ENCODE measurements at places on chromosomes 2 and 18.
A peak's percentile ranks its signal among the peaks of the same experiment; 100 is the strongest.

DNA sequence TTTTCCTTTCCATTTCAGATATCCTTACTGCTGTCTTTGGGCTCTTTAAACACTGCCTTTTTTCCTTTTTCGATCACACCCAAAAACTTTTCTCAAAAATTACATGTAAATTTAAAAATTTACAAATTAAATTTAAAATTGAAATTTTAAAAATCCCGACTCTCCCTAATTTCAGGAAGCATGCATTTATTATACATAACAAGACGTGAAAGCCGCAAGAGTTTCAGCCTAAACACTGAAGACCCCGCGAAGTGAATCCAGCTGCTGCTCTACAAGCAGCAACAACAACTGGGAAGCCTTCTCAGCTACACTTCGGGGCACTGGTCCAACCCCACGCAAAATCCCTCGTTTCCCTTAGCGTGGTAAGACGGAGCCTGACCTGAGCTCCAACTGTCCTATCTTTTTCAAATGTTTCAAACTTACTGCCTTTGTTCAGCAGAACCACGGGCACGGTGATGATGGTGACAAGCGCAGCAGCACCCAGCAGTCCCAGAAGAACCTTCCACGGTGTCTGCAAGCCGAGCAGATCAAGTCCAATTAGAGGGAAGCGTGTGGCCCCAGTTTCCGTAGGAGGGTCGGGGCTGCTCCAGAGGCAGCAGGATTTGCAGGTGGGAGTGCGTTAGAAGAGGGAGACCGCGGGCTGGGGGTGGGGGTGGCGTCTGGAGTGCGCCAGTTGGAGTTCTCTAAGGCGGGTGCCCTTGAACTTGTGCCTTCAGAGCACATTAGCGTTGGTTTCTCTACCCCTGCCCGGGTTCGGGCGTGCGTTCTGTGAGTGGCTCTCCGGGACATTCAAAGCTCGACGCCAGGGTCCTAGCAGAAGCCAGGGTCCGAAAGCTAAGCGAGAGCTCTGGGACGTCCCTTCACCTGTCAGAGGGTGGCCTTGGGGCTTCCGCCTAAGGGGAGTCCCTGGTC, 783 bp downstream of the DPP4 start:
- no peak for DNase-seq

GRCh38 chr2:29744976-29745375, 176.4 kb downstream of the ALK start:
- DNase-seq = no peak

DNA sequence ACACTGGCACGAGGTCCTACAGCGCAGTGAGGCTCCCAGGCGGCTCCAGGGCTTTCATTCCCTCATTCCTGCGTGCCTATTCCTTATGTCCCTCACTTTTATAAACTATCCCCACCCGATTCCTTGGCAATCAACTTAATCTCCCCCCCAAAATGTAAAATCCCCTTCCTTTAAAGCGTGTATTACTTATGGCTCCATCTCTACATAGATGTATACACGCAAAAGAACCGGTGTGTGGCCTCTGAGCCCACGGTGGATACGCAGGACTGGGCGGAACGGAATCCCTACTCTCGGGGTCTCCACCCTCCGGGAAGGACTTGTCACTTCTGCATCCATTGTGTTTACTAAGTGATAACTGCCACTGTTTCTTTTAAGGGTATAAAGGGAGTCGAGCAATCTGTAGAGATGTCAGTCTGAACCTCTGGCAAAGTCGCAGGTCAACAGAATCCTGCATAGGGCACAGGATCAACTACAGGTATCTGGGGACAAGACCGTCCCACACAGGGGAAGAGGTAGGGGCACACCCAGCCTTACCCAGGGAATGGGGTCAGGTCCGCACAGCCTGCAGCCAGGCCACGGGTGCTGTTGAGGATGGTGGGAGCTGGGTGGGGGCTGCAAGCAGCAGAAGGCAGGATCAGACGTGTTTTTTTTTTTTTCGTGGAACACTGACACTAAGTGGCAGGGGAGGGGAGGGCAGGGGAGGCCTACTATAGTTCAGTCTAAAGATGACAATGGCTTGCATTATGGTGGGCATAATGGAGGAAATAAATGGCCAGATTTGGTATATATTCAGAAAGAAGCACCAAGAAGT, 42.1 kb downstream of the HDLBP start:
- no peak for DNase-seq

DNA sequence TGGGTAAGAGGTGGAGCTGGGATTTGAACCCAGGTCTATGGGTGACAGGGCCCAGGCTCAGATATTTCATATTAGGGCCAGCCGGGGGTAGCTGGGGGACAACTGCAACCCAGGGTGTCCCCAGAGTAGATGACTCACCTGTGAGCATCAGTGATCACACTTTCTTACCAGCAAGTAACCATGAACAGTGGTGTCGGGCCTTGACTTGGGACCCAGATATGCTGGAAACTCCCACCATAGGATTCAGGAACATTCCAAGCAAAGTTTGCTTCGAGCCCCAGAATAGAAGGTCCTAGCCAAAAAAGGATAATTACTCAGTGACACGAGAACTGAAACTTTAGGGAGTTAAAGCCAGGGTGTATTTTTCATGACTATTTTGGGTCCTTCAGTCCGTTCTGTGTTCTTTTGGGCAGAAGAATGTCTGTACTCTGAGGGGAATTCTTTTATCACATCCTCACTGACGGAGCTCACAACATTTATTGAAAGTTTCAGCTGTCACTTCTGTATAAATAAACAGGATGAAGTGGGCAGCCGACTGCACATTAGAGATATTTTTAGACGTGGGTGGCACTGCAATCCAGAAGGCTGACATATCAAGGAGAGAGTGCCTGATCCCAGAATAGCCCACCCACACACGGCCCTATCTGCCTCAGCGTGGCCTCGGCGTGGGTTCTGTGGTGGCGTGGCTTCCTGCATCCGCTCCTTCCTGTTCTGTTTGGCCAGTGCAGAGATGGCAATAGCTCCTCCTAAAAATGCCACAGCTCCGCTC, 45.6 kb downstream of the RAMP1 start:
- DNase-seq = no peak

GRCh38 chr2:6995391-6996097, 78.3 kb downstream of the RNF144A start:
- DNase-seq = no peak

- DNase-seq = no peak
Observed at GRCh38 chr2:223989206-223989855, 32.1 kb downstream of the MRPL44 start.

DNA sequence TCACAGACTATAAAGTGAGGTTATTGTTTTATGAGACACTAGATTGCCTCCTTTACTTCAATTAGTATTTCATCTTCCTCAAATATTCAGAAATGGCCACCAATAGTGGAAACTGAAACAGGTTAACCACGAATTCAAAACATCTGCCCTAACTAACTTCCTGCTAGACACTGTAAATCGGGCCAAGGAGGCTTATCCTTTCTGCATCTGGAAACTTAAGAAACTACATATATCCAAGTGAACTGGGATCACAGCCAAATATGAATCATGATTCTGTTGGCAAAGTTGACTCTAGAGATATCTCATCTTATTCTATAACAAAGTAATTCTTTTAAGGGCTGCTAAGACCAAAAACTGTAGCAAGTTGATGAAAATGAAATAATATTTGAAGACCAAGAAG, 136.6 kb upstream of the ZC3H15 start:
- no peak for DNase-seq

DNA sequence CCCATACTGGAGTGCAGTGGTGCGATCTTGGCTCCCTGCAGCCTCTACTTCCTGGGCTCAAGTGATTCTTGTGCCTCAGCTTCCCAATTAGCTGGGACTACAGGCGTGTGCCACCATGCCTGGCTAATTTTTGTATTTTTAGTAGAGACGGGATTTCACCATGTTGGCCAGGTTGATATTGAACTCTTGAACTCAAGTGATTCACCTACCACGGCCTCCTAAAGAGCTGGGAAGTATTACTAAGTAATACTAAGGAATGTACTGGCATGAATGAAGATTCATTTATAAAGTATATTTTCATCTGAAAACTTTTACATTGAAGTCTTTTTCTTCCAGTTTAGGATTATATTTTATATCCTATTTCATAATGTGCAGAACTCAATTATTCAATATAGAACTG, 38.1 kb downstream of the NUP35 start:
- DNase-seq = no peak

DNA sequence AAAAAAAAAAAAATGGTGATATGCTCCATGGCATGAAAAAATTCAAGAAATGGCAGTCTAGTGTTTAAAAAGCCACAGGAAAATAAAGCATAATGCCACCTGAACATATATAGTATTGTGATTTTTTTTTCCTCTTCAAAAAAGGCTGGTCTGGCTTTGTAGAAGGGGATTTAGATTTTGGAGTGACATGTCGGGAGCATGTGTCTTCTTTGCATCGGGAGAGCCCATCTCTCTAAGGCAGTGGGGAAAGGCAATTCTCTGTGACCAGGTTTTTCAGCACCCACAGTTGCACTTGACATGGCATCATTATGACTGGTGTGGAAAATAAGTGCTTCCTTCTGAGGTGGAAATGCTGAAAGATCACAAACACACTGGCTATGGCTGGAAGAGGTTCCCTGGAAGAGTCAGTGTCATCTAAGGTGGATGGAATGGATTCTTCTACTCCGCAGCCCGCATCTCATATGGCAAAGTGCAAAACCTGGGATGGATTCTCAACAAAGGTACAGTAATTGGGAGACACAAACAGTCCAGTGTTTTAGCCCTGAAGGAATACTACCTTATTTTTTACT, 172.5 kb downstream of the AGAP1 start:
- peak; percentile 42 for DNase-seq

GRCh38 chr18:11387880-11388279, 221.5 kb upstream of the SLC35G4 start:
- DNase-seq = peak; percentile 38

DNA sequence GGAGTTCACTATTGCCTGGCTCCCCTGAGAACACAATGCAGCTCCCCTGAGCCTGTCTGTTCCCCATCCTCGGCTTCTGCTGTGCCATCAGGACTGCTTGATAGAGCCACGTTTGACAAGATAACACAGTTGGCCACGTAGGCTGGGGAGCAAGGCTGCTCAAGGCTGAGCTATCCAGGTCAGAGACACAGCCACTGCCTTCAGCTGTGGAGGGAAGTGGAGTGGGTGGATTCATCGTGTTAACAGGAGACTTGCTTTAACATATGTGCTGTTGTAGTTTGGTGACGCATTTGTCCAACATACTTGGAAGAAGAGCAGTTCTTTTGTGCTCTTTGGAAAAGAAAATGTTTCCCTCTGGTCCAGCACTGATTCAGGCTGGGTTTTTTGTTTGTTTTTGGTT, 68.8 kb downstream of the WDSUB1 start:
- no peak for DNase-seq

- no peak for DNase-seq
Observed at GRCh38 chr2:215607766-215608165, 171.9 kb upstream of the FN1 start.

GRCh38 chr2:99615247-99615771, 125.5 kb upstream of the REV1 start:
- no peak for DNase-seq

GRCh38 chr2:235287375-235287733, 206.5 kb upstream of the AGAP1 start:
- DNase-seq = no peak

GRCh38 chr2:121287146-121287798, 2.3 kb upstream of the TFCP2L1 start:
- DNase-seq = no peak

DNA sequence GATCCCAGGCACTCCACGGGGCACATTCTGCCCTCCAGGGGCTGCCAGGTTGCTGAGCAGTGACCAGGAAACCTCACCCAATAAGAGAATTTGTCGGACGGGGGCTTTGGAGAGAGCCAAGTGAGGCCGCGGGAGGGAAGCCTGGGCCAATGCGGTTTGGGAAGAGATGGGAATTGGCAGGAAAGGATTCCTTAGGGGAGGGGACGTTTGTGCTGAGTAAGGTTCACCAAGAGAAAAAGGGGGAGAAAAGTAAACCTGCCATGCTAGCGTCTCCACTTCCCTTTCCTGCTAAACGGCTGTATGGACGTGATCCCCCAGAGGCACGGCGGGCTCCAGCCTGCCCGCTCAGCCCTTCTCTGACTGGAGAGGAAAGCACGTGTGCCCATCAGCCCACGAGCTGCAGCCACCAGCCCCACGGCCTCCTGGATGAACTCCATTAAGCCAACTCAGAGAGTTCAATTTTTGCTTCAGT, 194.4 kb upstream of the ID2 start:
- no peak for DNase-seq

GRCh38 chr2:133485868-133486267, 82.4 kb downstream of the NCKAP5 start:
- no peak for DNase-seq

DNA sequence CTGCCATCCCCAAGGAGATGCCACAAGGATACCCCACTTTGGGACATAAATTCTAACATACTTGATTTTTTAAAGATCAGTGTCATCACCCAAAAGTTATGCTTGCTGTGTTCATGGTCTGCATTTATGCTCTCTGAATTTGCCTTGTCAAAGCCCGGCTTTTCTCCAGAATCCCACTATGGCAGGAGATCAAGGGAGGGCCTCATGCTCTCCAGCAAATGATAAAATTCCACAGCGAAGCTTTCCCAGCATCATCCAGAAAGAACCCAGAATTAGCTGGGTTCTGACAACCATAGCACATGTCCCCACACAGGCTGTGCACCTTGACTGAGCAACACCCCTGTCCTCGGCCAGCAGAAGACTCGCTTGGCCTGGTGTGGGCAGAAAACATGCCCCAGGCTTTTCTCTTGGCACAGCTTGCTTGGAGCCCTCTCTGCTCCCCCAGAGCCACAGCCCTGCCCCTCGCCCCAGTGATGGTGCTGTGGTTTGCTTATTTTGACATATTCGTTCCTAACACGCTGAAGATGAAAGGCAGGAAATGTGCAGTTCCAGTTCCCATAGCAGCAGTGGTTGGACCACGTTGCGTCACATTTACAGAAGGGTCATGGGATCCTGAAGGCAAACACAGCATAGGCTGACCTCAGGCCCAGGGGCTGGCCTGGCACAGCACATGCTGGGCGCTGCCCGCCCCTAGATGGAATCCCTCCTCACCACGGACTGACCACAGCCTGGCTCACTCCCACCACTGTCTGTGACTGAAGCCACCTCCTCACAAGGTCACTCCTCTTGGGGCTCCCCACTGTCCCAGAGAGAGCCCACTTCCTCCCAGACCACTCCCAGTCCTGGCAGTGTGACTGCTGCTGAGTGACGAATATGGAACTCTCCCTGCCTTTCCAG, 14.1 kb upstream of the CHRNA1 start:
- DNase-seq = no peak

- no peak for DNase-seq
Observed at GRCh38 chr2:168212167-168212566, 35.2 kb downstream of the STK39 start.

GRCh38 chr2:37250869-37251740, 19.6 kb downstream of the NDUFAF7 start:
- no peak for DNase-seq

- DNase-seq = no peak
Observed at GRCh38 chr2:102187496-102188150, 800 bp downstream of the IL1RL2 start.

DNA sequence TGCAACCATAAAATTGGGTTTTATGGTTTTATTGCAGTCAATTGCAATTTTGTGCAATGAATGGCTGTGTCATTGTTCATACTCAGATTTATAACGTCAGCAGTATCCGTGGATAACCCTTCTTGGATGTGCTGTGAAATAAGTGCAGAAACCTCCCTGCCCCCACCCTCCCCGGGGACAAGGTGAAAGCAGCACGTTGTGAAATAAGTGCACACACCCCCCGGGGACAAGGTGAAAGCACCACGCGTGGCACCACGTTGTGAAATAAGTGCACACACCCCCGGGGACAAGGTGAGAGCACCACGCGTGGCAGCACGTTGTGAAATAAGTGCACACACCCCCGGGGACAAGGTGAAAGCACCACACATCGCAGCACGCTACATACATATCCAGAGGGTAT, 93.6 kb upstream of the NFATC1 start:
- no peak for DNase-seq

GRCh38 chr2:212237350-212238095, 301.1 kb downstream of the ERBB4 start:
- DNase-seq = peak; percentile 30
